ENCODE measurements at places on chromosomes 2 and 18.
A peak's percentile ranks its signal among the peaks of the same experiment; 100 is the strongest.

GRCh38 chr18:29439398-29439797 is 1262.5 kb upstream of the CDH2 start:
- no peak for DNase-seq

GRCh38 chr2:118861731-118862130 is 14.3 kb upstream of the EN1 start:
- no peak for DNase-seq

GRCh38 chr2:44075541-44075940 is 79.8 kb upstream of the LRPPRC start:
- no peak for DNase-seq

DNA sequence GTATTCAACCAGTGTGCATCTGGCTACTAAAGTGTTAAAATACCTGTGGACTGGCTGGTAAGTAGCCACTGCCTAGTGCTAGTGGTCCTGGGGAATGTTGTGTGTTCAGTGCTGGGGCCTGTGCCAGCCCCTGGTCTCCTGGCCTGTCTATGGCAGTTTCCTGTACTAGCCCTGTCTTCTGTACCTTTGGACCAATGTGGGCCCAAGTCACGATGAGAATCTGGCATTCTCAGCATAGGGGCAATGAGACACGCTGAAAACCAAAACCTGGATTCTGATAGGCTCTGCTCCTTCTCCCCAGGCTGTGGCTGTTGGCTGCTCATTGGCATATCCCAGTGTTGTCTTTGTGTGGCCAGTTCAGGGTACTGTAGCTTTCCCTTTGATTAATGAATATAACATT is 170.4 kb downstream of the PTPRM start:
- DNase-seq, result no peak

GRCh38 chr2:241386519-241386918 is 30.4 kb downstream of the FARP2 start:
- DNase-seq, result no peak

- DNase-seq, result no peak
Observed at GRCh38 chr2:105150231-105150630, 91.3 kb upstream of the GPR45 start.

DNA sequence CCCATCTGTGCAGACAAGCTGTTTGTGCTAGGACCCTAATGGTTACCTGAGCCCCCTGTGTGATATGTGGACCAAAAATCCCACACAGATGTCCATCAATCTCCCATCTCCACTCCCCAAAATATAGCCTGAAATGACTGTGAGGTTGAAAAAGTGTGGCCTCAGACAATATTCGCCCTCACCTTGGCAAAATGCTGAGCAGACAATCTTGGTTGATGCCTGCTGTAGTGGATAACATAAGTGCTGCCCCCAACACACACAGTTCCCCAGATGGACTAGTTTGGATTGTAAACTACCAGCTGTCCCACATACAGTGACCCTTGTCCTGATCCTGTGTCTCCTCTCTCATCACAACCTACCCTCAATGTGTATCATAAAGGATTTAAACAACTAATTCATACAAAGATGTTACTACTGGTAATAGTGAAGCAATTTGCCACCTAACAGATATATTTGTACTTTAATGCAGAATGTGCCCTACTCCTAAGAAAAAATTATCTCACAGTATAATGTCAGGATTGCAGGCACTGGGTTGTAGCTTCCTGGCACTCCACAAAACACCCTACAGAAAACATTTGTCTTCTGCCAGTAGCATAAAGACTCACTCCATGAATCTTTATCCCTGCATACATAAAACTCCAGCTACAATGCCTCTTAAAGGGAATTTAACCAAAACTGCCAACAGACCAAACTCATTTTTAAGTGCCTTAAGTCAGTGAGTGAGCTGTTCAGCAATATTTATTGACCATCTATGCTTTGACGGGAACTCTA is 161.6 kb downstream of the FBXO15 start:
- no peak for DNase-seq

DNA sequence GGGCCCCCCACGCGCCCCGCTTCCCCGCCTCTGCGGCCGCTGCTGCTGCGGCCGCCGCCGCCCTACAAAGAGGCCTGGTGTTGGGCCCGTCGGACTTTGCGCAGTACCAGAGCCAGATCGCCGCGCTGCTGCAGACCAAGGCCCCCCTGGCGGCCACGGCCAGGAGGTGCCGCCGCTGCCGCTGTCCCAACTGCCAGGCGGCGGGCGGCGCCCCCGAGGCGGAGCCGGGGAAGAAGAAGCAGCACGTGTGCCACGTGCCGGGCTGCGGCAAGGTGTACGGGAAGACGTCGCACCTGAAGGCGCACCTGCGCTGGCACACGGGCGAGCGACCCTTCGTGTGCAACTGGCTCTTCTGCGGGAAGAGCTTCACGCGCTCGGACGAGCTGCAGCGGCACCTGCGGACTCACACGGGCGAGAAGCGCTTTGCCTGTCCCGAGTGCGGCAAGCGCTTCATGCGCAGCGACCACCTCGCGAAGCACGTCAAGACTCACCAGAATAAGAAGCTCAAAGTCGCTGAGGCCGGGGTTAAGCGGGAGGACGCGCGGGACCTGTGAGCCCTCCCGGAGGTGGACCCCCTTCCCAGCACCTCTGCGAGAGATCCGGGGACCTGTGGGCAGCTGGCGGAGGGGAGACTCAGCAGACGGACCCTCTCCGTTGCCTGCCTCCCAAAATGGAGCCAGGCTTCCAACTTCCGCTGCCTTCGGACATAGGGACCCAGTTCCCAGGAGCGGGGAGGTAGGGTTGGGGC is 1.9 kb downstream of the SP5 start:
- peak; percentile 42 for DNase-seq

DNA sequence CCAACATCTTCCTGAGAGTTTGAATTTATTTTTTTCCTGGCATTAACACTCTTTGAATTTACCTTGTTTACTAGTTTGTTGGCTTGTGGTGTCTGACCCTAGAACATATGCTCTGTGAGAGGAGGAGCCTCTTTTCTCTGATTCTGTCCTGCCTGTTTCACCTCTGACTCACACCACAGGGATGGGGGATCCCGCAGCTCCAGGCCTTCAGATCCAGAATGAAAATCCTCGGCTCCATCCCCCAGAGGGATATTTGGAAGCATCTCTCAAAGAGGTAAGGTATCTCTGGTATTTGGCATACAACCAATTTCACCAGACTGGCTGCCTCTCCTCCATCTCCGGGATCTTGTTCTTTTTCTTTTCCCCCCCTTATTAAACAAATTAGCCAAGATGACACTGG is 104.7 kb downstream of the GPR39 start:
- no peak for DNase-seq

DNA sequence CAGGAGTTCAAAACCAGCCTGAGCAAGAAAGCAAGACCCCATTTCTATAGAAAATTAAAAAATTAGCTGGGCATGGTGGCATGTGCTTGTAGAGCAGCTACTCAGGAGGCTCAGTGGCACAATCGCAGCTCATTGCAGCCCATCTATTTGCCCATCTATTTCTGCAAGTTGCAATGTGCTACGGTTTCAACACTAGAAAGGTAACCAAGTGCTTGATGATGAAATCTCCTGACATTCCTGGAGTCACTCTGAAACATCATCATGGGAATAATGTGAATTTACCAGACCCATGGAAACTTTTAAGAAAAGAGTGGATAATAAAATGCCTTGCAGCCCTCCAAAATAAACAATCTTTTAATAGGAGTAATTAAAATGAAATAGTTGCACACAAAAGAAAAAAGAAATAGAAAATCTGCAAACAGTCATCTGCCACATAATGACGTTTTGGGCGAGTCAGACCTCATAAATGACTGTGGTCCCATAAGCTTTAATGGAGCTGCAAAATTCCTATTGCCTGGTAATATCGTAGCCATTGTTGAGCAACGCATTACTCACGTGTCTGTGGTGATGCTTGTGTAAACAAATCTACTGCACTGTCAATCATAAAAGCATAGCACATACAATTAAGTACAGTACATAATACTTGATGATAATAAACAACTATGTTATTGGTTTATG is 46.6 kb upstream of the AMMECR1L start:
- no peak for DNase-seq

GRCh38 chr2:28063492-28063962 is 173.0 kb downstream of the BABAM2 start:
- no peak for DNase-seq

- no peak for DNase-seq
Observed at GRCh38 chr2:48200620-48201293, 294.5 kb upstream of the FBXO11 start.

GRCh38 chr18:10497206-10497749 is 28.5 kb upstream of the NAPG start:
- no peak for DNase-seq

DNA sequence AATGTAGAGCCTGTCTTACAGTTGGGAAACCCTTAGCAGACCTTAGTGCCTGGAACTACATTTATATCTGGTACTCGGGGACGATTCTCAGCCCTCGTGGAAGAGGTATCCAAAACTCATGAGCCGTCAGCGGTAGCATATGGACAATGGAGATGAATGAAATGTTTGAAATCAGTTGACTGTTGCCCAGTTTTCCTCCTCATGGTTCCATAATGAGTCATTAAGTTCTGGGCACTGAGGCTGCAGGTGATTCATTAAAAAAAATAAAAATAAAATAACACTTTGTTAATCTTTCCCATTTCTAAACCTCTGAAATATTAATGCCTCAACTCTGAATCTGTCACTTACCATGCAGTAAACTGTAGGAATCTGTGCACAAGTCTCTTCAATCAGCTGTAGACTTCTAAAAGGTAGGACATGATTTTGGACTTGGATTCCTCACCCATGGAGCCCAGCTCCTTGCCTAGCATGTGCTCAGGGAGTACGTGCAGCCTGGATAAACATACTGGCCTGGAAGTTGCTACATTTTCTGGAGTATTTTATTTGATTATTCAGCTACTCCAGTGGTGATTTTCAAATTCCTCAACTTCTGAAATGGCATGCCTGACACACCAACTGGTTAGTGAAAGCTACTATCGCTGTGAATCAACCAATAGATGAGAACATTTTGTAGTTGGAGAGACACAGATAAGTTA is 979.2 kb downstream of the CNTNAP5 start:
- DNase-seq, result no peak

GRCh38 chr2:27095427-27095744 is 8.8 kb downstream of the KHK start:
- no peak for DNase-seq

DNA sequence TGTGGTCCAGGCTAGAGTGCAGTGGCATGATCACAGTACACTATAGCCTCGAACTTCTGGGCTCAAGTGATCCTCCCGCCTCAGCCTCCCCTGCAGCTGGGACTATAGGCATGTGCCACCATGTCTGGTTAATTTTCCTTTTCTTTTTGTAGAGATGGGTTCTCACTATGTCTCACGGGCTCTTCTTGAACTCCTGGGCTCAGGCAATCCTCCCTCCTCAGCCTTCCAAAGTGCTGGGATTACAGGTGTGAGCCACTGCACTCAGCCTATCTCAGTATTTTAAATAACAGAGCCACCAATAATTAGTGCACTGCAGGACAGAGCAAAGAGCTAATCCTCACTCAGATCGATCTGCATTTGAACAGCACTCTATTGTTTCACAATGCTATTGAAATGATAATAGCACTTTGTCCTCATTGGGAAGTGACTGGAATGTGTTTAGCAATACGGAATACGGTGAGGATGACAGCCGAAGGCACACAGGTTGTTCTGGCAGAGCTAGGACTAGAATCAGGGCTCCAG is 335.9 kb downstream of the DLGAP1 start:
- DNase-seq, result no peak

DNA sequence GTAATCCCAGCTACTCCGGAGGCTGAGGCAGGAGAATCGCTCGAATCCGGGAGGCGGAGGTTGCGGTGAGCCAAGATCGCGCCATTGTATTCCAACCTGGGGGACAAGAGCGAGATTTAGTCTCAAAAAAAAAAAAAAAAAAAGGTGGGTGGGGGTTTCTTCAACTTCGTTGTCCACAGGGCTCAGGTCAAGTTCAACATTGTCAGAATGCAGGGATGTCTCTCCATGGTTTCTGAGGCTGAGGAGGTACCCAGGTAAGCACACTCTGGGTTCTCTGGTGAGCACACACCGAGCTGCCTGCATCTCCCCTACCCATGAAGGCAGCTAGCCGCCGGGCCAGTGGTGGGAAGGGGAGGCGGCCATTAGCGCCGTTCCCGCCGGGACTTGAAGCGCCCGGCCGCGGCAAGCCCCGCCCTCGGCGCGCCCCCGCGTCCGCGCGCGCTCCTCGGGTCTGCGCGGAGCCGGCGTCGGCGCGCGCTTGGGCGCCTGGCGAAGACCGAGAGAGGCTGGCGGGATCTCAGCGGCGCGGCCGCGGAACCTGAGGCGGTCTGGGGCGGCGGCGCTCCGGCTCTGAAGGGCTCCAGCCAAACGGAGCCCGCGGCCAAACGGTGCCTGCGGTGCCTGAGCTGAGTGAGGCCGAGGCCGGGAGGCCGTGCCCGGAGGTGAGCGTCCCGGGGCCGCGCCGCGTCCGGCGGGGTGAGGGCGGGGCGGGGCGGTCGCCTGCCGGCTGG is at the start of gene UBXN2A:
TSS of gene UBXN2A (plus strand) at position 477 of the 731 bp plus-strand sequence. CDS start 17,852 bp downstream, outside the sequence.
- peak; percentile 69 for DNase-seq

- DNase-seq, result no peak
Observed at GRCh38 chr2:30974092-30974491, 164.1 kb downstream of the GALNT14 start.

GRCh38 chr18:6015364-6015763 is 120.0 kb upstream of the TMEM200C start:
- DNase-seq, result no peak

- no peak for DNase-seq
Observed at GRCh38 chr2:163607630-163608029, 128.2 kb downstream of the FIGN start.

DNA sequence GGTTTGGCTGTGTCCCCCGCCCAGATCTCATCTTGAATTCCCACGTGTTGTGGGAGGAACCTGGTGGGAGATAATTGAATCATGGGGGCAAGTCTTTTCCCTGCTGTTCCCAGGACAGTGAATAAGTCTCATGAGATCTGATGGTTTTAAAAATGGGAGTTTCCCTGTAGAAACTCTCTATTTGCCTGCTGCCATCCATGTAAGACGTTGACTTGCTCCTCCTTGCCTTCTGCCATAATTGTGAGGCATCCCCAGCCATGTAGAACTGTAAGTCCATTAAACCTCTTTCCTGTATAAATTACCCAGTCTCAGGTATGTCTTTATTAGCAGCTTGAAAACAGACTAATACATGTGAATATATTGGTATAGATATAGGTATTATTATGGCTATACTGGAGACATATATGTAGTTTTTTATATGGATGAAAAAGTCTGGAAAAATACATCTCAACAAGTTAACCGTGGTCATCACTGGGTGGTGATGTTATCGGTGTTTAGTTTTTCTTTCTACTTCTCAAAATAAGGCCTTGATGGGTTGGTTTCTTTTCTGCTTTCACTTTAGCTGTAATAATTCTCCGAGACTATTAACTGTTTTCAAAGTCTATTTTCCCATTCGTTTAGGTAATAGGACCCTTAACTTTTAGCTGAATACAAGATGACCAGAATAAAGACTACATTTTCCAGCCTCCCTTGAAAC is 39.1 kb upstream of the NCOA1 start:
- no peak for DNase-seq

- no peak for DNase-seq
Observed at GRCh38 chr2:158618891-158619490, 162.2 kb downstream of the PKP4 start.

All from stimulated activated CD4-positive, alpha-beta T cell treated with anti-CD3 and anti-CD28 coated beads, Interleukin-4, amount 100 ng/mL, for 4 hours (primary cell).